Psoas muscle (tissue), 8 donors: ENCODE measurements at places on chromosomes 7 and 10. TPM values are rescaled to one million over a fixed set of nuclear protein-coding genes. Genes with fewer than 3 reads are reported as not detected.

The STEAP2 gene
- 1.4 TPM for total RNA-seq

The GPR85 gene
- total RNA-seq: 0.15 TPM

The FGFBP3 gene
- total RNA-seq: 0.44 TPM

The GTF2IRD1 gene
- 99.8 TPM for total RNA-seq

The TAS2R5 gene
- total RNA-seq: 0.66 TPM

The LRRC18 gene
- total RNA-seq: not detected

The ARPC1B gene
- 16.6 TPM for total RNA-seq

The MEST gene
- total RNA-seq: 3.0 TPM

The SCIN gene
- total RNA-seq: not detected

The ANXA11 gene
- 120 TPM for total RNA-seq

The FAS gene
- total RNA-seq: 3.5 TPM

The NRG3 gene
- total RNA-seq: 0.10 TPM

The TEX47 gene
- total RNA-seq: not detected

The PGAM1 gene
- total RNA-seq: 46.0 TPM

The UBE2H gene
- 77.3 TPM for total RNA-seq
